ENCODE measurements at places on chromosomes 4 and X.

GRCh38 chrX:17656556-17656955, 80.7 kb upstream of the SCML1 start:
- no peak for DNase-seq

DNA sequence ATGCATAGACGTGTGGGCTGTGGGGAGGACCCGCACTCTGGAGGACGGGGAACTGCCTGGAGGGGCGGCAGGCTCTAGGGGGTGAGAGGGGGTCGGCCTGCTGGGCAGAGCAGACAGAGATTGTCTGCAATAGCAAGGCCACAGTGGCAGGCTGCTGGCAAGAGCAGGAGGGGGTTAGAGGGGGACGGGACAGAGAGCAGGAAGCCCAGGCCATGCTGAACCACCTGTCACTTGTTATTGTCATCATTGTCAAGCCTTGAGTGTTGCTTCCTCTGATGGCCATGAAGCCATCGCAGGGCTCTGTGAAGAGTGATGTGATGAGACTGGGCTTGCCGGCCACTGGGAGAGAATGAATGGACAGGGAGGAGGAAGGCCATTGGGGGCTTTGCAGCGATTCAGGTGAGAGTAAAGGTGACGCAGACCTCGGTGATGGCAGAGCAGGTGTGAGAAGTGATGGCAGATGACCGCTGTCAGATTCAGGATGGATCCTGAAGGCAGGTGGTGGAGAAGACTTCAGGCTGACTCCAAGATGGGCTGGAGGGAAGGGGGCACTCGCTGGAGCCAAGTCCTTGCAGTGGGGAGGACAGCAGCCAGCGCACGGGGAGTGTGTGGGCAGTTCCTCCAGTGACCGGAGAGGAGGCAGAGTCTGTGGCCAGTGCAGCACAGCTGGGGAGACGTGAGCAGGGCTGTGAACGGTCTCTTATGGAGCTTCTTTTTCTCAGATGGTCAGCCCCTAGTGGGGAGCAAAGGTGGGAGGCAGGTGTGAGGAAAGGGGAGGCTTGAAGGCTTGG, 43.6 kb downstream of the HTT-AS start:
- DNase-seq, result no peak

DNA sequence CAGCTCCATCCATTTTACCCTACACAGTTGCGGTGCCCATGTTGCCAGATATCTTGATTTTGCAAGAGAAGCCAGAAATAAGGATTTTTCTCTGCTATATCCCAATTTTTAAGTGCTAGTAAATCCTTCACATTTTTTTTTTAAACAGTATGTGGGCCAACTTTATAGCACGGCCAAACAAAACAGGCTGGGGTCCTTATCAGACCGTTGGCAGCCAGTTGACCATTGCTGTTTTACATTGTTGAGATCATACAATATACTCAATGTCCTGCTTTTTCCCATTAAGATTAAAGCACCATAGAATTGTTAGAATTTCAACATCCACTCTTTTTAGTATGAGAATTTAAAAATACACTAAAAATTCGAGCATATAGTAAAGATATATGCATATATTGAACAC, 150.9 kb downstream of the SPCS3 start:
- DNase-seq, result no peak

DNA sequence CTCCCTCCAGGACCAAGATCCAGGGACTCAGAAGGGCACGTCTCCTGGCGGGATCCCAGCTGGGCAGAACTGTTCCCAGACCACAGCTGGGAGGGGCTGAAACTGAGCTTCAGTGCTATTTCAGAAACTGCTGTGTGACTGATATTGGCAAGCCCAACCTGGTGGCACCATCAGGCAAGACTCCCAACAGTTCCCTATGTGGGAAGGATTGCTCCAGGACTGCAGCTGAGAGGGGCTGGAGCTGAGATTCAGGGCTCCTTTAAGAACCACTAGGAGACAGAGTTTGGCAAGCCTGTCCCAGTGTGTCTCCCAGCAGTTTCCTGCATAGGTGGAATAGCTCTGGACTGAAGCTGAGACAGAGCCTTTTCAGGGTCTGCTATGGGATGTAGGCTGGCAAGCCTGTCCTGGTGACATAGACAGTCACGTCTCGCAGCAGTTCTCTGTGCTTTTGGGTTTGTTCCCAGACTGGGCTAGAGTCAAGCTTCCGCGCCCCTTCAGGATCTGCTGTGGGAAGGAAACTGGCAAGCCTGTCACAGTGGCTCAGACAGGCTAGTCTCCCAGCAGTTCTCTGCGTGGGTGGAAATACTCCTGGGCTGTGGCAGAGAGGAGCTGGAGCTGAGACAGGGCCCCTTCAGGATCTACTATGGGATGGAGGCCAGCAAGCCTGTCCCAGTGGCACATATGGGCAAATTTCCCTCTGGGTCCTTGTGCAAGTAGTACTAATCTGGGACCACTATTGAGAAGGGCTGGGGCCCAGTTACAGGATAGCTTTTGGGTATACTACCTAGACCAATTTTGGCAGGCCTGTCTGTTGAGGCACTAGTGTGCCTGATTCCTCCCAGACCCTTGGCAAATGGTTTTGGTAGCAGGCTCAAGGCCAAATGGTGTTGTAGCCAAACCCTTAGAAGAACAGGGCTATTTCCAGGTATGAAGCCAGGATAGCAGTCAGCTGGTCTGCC, 20.2 kb upstream of the MED14 start:
- DNase-seq, result no peak

GRCh38 chr4:133910165-133910564, 291.4 kb downstream of the PABPC4L start:
- DNase-seq, result no peak

- DNase-seq, result no peak
Observed at GRCh38 chrX:104564335-104564734, 1.7 kb upstream of the IL1RAPL2 start.

GRCh38 chr4:31009926-31010325, 289.8 kb downstream of the PCDH7 start:
- DNase-seq, result no peak

DNA sequence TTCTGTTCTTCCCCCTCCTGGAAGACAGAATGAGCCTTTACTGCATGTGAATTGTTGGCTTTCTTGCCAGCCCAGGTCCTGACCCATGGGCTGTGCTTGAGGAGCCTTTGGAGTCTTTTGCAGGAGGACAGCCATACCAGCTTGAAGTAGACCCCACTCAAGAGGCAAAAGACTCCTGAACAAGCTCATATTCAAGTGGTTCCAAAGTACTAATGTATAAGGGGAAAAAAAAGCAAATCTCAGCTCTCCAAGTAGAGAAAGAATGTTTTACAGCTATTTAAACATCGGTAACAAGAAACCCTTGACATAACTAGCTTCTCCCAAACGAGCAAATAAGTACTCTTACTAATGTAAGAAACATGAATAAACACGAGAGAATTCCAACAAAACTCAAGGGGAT, 174.9 kb upstream of the MXRA5 start:
- DNase-seq, result no peak

- DNase-seq, result peak; percentile 57
Observed at GRCh38 chrX:45622538-45622937, 421.9 kb upstream of the DIPK2B start.

DNA sequence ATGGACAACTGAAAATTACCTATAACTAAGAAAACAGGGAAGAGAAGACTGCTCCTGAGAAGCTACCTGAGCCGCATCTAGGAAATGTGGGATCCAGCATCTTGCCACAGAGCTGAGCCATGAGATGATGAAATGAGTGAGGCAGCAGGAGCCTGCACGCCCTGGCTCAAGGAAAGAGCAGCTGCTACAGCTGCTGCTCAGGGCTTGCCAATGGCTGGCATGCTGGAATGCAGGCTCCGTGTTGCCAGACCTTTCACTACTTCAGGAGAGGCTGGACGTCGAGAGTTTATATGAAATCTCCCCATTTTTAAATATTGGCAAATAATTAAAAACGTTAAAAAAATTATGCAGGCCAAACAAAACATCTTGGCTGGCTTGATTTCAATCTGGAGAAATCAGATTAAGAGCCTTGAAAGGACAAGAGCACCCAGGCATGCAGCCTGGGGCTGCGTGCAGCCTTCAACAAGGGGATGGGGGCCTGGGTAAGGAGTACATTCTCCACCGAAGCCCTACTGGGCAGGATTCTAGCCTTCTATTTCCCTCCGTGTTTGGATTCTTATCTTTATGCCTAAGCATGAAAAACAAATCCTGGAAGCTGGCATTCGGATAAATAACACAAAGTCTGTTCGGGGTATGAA, 227.6 kb downstream of the NR3C2 start:
- DNase-seq, result no peak

- DNase-seq, result no peak
Observed at GRCh38 chr4:183291070-183291469, 29.0 kb downstream of the CLDN22 start.

DNA sequence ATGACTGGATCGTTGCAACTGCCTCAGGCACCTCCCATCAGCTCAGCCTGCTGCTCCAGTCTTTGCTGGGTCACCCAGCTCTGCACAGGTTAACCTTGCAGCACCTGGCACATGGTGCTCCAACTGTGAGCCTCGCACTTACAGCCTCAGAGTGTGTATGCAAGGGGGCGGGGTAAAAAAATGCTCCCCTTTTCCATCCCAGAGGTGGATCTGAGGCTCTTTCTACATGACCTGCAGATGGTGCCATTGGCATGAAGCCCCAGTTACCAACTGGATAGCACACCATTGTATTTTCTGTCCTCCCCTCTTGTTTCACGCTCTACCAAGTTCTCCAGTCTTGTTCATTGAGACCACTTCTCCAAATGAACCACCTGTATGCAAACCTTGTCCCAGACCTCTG, 46.2 kb upstream of the TRPC3 start:
- no peak for DNase-seq

- DNase-seq, result no peak
Observed at GRCh38 chr4:119139822-119140252, 4.2 kb downstream of the MYOZ2 start.

DNA sequence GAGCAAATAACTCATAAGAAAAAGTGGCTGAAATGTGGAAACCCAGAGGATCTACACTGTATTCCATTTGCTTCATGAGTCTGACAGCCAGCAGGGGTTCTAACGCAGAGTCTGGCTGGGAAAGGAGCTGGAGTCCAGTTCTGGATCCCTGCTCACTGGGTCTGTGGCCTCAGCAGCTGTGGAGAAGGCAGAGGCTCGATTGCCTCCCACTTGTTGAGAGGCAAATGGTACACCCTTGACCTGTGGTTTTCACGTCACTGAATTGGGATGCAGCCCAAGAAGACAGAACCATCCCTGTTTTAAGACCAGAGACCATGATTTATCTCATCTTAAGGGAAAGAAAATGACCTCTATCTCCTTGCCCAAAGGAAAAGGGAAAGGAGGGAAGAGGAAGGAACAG, 147.0 kb upstream of the NOCT start:
- no peak for DNase-seq

DNA sequence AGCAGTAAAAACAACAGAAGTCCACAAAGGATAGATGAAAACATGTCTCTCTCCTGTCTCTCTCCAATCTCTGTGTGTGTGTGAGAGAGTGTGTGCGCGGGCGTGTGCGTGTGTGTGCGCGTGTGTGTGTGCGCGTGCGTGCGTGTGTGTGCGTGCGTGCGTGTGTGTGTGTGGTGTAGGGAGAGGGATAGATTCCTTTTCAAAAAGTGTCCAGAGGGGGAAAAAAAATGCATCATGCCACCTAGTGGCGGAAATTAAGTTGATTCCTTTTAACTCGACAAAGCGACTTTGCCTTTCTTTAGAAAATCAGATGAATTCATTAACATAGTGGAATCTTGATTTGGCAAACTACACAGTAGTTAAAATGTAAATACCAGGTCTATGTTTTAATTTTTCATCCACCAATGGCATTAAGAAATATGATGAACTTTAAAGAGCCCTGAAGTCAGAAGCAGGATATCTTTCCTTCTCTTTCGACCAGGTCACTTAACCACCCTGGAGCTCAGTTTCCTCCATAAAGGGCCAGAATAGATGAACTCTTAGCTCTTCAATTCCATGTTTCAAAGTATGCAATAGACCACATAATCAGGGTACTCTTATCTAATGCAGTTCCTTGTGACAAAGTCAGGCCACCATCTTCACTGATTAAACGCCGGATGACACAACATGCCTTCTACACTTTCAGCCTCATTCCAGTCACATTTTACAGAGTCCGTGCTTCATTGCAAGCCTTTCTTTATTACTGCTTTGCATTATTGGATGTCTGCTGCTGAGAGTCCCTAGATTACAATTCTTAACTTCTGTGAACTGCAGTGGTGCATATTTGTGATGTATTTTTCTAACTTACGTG, 162.8 kb downstream of the FBXO8 start:
- peak; percentile 31 for DNase-seq

DNA sequence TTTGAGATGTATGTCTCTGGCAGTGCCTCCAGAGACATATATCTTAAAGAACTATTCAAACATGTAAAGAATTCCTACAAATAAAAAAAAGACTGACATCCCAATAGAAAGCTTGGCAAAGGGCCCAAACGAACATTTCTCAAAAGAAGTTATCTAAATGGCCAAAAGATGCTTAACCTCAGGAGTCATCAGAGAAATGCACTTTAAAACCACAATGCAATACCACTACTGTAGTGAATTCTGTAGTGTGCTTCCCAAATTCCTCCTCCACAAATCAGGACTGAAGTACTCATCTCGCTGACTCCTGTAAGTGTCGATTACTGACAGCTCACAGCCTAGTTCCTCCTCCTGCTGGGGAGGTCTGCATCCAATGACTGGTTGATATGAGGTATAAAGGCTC, 129.0 kb upstream of the MAMLD1 start:
- DNase-seq, result no peak

GRCh38 chrX:18973527-18974192, 10.3 kb downstream of the PHKA2 start:
- DNase-seq, result no peak

GRCh38 chr4:8135666-8136065, 22.9 kb downstream of the ABLIM2 start:
- DNase-seq, result no peak

DNA sequence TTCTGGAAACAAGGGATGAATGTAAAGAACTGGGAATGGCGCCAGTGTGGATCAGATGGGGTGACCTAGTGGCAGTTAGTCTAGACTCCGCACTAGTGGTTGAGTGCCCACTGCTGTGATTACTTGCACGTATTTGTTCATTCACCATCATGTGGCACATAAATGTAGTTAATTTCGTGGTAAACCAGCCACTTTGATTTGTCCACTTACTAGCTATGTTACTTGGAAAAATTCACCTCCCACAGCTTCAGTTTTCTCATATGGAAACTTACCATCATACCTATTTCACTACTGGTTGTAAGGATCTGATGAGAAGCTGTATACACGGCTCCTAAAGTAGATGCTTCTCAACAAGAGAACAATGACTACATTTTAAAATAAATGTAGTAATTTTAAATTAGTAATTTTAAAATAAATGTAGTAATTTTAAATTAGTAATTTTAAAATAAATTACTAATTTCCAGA, 394 bp upstream of the DYNLT3 start:
- no peak for DNase-seq

GRCh38 chr4:2515830-2516550, 20.5 kb upstream of the FAM193A start:
- no peak for DNase-seq

GRCh38 chrX:140509468-140510305, 4.8 kb upstream of the SOX3 start:
- no peak for DNase-seq

- DNase-seq, result no peak
Observed at GRCh38 chrX:120790552-120790951, 85.1 kb downstream of the CT47B1 start.

- DNase-seq, result no peak
Observed at GRCh38 chr4:112119353-112119783, 25.9 kb upstream of the FAM241A start.
